ENCODE measurements at places on chromosomes 2 and 18.

- DNase-seq, result no peak
Measured at GRCh38 chr18:58015065-58015780, 28.8 kb upstream of the NEDD4L start.

- DNase-seq, result no peak
Measured at GRCh38 chr2:240817496-240818292, 2.3 kb downstream of the KIF1A start.

GRCh38 chr2:725468-725867 lies 48.3 kb upstream of the TMEM18 start:
- DNase-seq, result no peak

GRCh38 chr2:160210599-160211138 lies 10.6 kb upstream of the ITGB6 start:
- DNase-seq, result peak; percentile 66

GRCh38 chr2:184394642-184395041 lies 203.7 kb upstream of the ZNF804A start:
- no peak for DNase-seq

DNA sequence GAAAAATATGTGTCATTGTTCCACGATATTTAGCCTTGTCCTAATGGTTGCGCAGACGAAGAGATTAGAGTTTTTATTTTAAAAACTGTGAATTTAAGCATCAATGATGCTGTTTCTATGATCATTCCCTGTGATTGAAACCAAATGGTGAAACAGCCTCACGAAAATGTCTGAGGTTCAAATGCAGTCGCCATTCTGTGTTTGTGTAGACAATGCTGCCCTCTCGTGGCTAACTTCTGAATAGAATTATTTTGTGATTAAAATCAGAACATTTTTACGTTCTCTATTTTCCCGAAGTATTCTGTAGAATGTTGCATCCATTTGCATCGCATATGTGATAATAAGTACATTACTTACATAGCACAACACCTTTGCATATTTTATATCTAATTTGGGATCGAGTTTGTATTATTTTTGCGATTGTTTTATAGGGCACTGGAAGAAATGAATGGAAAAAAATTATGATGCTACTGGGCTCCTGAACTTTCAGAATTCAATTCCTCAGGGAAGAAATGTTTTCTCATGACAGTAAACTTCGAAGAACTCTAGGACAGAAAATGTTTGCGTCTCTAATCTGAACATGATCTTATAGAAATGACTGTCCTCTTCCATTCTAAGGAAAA lies 54.8 kb upstream of the CREB1 start:
- peak; percentile 58 for DNase-seq

DNA sequence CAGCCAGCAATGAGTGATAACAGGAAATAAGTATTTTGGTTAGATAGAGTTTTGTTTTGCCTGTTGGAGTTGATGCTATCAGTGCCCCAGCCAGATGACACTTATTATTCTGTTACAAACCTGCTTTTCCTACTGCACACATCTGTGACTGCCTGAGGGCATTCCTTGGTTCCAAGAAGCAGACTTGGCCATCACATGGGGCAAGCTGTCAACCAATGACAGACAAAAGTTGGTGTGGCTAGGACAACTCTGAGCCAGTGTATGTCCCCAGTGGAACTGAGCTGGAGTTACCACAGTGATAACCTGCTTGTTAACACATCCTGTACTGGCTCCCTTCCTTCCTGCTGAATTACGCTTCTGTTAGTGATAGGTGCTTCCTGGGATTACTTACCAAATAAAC lies 54.5 kb downstream of the FAM171B start:
- no peak for DNase-seq

GRCh38 chr2:39188960-39189494 lies 54.7 kb downstream of the CDKL4 start:
- no peak for DNase-seq

DNA sequence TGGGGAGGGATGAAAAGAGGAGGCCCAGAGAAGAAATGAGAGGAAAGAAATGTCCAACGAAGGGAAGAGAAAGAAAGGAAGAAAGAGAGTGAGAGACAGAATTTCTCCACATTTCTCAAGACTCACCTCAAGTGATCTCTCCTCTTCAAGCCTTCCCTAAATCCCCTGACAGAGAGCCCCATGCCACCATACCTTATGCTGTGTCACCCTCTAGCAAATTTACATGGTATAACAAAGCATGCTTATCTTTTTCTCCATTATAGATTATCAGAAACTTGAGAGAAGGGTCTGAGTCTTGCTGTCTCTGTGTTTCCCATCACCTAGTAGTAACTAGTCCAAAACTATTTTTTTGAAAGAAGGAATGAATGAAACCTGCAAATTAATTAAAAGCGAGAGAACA lies 1208.4 kb downstream of the DPP10 start:
- no peak for DNase-seq

DNA sequence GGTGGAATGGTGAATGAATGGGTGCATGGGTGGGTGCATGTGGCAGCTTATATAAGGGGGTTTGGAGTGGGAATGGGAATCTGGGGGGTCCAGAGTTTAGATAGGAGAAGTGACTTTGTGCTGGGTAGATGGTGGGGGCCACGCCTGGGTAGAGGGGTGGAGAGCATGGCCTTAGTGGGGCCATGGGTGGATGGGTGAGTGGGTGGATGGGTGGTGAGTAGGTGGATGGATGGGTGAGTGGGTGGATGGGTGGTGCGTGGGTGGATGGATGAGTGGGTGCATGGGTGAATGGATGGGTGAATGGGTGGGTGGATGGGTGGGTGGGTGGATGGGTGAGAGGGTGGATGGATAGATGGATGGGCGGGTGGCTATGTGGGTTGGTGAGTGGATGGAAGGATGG lies 53.9 kb downstream of the MYO7B start:
- DNase-seq, result no peak

- no peak for DNase-seq
Measured at GRCh38 chr2:70552501-70553333, 909 bp downstream of the TGFA start.

- DNase-seq, result no peak
Measured at GRCh38 chr2:226581661-226582060, 218.0 kb downstream of the IRS1 start.

- DNase-seq, result peak; percentile 44
Measured at GRCh38 chr2:160752475-160753330, 259.1 kb upstream of the RBMS1 start.

GRCh38 chr18:62420513-62421209 lies 95.6 kb downstream of the TNFRSF11A start:
- DNase-seq, result no peak

DNA sequence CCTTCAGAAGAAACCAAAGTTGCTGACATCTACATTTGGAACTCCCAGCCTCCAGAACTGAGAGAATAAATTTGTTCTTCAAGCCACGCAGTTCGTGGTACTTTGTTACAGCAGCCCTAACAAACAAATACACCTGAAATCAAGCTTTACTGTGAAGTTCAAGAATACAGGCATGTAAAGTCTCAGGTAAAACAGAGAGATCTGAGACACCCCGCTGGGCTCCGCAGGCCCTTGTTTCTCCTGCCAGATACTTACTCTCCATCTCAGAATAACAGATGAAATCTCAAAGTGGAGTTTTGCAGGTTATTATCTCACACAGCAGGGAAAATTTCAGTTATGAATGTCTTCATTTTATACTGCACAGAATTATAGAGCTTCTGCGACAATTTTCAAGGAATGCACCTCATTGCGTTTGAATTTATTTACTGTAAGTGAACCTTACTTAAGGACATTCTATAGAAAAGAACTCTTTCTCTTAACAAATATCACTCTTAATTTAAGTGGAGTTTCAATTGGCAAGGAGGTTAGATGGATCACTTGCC lies 492.4 kb upstream of the LRATD1 start:
- no peak for DNase-seq

Measured in SK-N-DZ (cell line).